Nephron progenitor cell (in vitro differentiated cells): ENCODE measurements at places on chromosomes 12 and 14.
A peak's percentile ranks its signal among the peaks of the same experiment; 100 is the strongest.

GRCh38 chr12:53507603-53507885, 260 bp upstream of the NPFF start:
- no peak for DNase-seq

DNA sequence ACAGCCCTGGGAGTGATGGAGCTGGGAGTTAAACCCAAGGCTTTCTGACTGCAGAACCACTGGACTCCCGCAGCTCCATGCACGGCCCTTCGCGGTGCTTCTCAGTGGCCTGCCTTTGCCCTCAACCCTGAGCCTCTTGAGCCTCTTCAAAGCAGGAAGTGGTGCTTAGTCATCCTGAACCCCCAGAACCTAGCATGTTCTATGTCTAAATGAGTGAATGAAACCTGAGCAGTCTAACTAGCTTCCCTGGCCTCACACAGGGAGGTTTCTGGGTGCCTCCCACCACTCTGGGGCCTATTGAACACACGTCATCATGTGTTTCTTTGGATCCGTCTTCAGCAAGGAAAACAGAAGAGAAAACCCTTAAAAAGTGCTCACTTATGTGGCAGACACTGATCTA, 117.9 kb upstream of the SFSWAP start:
- no peak for DNase-seq

DNA sequence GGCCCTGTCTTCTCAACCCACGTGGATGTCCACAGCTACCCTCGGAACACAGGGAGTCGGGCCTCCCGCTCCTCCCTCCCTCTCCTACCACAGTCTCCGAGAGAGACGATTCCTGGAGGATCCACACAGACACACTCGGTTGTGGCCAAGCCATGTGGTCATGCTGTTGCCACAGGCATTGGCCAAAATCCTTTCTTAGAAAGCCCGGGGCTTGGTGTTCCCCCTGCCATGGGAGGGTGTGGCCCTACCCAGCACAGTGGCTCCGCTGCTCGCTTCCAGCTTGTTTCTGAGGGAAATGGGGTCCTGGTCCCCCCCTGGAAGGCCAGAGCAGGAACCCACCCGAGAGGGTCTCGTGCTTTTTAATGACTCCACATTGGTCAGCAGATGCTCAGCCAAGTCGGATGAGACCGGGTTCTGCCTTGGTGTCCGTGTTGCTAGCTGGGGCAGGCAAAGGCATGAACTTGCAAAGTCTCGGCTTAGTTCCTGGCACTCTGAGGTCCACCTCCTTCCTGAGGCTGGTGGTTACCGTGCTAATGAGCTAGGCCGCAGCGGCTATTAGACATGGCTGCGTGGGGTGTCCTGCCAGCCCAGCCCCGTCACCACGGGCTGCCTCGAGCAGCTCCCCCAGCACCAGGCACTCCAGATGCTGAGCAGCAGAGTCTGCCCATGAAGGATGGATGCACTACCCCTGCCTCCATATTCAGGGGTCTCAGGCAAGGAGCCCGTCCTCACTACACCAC, 46.8 kb upstream of the MEG3 start:
- no peak for DNase-seq

DNA sequence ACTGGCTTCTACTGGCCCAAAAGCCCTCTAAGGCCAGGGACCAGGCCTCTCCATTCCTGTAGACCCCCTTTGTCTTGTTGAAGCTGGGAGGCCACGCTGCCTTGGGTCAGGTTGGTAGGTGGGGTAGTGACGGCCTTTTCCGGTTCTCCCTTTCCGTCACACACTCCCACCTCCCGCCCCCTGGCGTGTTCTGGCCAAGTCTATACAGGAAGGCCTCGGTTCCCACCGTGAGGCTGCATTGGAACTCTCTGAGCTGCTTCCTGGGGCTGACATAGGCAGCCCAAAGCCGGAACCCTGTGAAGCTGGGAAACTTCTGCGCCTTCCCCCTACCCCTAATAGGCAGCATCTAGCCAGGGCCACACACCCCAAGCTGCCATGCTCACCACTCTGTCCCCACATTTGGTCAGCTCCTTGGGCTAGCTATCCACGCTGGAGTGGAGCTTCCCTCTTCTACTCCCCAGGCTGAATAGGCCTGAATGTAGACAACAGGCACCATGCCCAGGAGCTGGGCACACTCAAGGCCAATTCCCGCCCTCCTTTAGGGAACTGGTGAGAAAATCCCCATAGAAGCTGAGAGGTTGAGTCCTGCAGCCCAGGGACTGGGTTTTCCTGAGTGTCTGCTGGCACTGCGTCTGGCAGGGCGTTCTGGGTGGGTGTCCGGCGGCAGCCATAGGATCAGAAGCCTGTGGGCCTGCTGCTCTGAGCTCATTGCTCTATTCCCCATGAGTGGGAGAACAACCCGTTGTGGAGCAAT, 35.7 kb downstream of the RIN3 start:
- DNase-seq = no peak

DNA sequence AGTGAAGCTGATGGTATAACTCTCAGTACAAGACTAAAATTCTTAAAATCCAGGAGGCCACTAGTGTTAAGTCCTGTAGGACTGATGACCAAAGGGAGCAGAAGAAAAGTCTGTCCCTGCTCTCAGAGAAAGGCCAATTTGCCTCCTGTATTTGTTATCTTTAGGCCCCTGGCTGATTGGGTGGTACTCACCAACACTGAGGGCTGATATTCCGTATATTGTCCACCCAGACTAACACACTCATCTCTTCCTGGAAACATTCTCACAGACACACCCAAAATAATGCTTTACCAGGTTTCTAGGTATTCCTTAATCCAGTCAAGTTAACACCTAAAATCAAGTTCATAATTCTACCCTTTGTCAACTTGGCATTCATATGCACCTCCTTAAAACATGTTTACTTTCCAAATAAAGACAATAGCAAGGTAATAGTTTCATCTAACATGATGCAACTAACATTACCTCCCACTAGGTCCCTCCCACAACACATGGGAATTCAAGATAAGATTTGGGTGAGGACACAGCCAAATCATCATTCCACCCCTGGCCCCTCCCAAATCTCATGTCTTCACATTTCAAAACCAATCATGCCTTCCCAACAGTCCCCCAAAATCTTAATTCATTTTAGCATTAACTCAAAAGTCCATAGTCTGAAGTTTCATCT, 84.3 kb downstream of the EGLN3 start:
- no peak for DNase-seq

DNA sequence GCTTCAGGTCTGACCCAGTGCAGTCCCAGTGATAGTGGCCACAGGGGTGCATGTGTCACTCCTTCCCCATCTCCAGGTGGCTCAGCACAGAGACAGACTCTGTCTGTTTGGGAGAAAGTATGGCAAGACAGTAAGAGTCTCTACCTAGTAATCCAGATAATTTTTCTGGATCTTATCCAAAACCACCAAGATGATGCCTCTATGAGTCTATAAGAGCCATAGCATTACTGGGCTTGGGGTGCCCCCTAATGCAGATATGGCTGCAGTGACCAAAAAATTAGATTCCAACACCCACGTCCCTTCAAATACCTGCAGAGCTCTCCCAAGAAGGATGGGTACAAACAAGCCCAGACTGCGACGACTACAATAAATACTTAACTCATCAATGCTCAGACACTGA, 123.8 kb downstream of the GRIP1 start:
- no peak for DNase-seq

DNA sequence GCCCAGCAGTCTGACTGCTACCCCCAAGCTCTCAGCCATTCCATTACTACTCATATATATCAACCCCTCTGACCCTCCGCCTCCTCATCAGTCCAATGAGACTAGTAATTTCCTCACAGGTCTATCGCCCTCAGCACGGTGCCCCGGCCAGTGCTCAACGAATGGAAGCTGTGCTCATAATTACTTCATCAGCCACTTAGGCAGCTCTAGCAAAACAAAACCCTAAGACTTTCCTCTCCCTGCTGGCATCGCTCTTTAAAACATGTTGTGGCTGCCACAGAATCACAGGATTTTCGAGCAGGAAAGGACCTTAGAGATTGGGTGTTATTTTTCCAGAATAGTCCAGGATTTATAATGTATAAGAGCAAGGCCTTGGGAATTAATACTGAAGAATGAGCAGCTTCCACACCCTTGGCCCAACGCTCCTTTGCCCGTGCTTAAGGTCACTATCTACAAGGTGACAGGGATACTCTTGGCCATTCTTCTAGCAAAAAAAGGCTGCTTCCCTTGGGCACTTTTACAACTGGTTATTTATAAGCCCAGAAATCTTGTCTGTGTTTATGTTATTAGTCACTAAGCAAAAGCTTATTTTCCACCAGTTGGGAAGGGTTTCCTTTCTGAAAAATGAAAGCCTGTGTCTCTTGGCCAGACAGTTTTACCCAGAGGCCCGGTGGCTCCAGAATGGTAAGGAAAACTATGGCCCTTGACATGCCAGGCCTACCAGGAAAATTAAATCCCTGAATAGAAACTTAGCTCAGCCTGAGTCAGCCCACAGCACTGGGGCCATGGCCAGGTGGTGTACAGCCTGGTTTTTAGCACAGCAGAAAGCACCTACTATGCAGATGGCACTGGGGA, 47.9 kb downstream of the NUAK1 start:
- DNase-seq = no peak

DNA sequence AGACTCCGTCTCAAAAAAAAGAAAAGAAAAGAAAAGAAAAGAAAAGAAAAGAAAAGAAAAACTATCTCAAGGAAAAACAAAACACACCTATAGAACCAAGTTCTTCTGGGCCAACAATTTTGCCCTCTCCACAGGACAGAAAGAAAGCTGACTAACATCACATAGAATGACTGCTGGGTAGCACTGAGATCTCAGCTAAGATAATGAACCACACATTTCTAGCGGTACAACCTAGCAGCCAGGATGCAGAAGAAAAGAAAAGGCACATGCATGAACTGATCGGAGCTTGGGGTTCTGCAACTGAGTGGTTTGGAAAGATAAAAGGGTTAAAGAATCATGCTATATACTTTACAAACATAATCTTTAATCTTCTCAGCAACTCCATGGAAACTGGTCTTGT, 19.5 kb downstream of the TMED10 start:
- no peak for DNase-seq

- no peak for DNase-seq
These were observed 208.8 kb downstream of the VRK1 start for GRCh38 chr14:97005934-97006333.

GRCh38 chr14:50926851-50927386, 17.4 kb downstream of the PYGL start:
- no peak for DNase-seq

GRCh38 chr12:72241552-72241951, 30.6 kb upstream of the TRHDE start:
- no peak for DNase-seq

DNA sequence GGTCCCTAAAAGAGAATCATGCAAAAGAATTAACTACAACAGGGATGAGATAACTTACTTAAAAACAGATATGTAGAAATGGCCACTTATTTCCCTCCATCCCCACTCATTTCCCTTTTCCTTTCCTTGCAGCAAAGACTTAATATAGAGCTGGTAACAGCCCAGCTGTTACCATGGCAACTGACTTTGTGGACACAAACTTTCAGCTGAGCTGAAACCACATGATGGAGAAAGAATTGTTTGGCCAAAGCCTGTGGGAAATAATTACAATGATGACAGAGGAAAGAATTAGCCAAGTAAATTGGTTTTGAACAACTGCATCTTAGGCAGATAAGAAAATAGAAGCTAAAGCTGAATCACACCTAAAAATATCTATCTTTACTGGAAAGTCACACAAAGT, 364.9 kb downstream of the GALC start:
- peak; percentile 19 for DNase-seq

- no peak for DNase-seq
These were observed 697 bp downstream of the HOXC10 start for GRCh38 chr12:53985692-53985993.

- DNase-seq = peak; percentile 78
These were observed at the start of gene PPP1R3E for GRCh38 chr14:23302290-23303225. Gene PPP1R3E (minus strand): TSS chr14:23302859. CDS start chr14:23302576, 283 bp downstream.

DNA sequence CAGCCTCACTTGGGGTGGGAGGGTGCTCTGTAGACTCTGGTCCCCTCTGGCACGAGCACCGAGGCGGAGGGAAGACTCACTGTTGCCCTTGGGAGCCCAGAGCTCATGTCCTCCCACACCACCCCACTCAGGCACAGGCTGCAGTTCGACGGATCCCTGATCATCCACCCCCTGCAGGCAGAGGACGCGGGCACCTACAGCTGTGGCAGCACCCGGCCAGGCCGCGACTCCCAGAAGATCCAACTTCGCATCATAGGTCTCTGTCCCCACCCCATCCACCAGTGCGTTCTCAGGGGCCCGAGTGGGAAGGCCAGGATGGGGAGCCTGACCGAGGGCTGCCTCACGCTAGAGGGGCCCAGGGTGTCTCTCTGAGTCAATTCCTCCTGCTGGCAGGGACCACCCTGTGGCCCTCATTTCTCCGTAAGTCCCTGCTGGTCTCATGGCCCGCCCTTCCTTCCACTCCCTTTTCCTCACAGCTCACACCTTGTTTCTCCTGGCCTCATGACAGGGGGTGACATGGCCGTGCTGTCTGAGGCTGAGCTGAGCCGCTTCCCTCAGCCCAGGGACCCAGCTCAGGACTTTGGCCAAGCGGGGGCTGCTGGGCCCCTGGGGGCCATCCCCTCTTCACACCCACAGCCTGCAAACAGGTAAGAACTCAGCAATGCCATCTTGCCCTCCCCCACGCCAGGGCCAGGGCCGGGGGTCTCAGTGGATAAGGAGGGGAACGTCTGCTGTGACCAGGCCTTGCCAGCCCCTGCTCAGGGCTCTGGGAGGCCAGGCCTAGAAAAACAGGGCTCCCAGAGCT, 27.0 kb downstream of the PAPLN start:
- no peak for DNase-seq

- DNase-seq = no peak
These were observed 128.1 kb upstream of the MIS18BP1 start for GRCh38 chr14:45381091-45381490.

DNA sequence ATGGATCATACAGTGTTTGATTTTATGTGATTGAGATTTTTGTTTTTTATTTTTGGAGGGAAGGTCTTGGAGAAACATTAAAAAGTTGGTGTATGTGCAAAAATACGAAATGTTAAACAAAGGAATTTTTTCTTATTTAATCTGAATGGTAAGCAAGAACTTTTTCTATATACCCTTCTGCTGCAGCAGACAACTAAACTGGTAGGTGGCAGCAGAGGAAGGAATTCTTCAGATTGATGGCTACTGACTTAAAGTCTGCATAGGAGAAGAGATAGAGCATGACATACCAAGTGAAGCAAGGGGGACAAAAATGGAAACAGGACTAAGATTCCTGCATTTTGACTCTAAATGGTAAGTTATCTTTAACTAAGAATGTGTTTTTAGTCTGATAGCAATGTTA, 42.0 kb upstream of the A2ML1 start:
- DNase-seq = no peak

- no peak for DNase-seq
These were observed 215.7 kb downstream of the KIF26A start for GRCh38 chr14:104353921-104354701.

DNA sequence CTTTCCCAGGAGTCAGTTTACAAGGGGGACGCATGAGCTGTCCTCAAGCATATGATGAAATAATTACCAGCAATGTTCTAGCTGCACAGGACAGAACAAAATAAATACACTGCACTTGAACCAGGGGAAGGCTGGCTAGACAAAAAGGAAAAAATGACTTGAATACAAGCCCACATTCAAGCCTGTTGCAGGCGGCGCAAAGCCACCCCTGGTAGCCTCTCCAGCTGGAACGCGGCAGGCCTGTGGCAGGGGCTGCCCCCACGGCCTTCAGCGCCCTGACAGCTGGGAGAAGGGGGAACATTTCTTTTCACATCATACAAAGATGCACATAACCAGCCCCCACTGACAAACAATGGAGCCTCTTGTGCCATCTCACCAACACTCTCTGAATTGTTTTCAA, 57.1 kb downstream of the TRAFD1 start:
- no peak for DNase-seq

- peak; percentile 49 for DNase-seq
These were observed 136.2 kb downstream of the SLCO1B3 start for GRCh38 chr12:20946732-20947131.
